ENCODE measurements at places on chromosomes 1 and 21.
A peak's percentile ranks its signal among the peaks of the same experiment; 100 is the strongest.

GRCh38 chr1:172905452-172905851, 145.3 kb downstream of the TNFSF18 start:
- no peak for DNase-seq

DNA sequence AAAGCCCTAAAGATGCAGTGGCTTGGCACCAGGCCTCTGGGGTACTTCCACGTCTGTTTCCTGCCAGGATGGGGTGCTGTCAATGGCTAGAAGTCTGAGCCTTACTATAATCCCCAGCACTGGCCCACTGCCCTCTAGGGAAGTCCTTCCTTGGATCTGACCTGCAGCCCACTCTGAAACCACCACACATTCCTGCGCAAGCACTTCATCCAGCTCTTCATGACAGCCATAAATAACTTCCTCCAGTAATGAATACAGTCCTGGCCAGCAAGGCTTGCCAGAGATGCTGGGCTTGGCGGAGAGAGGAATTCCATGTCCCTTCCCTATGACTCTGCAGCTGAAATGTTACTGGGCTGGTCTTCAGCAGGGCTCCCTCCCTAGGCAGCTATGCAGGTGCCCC, 32.6 kb downstream of the ALPL start:
- no peak for DNase-seq

GRCh38 chr1:162216604-162217003, 147.1 kb downstream of the NOS1AP start:
- no peak for DNase-seq

- no peak for DNase-seq
Observed at GRCh38 chr1:199821029-199821779, 206.3 kb upstream of the NR5A2 start.

- DNase-seq = no peak
Observed at GRCh38 chr1:31135973-31136600, 70.6 kb upstream of the PUM1 start.

DNA sequence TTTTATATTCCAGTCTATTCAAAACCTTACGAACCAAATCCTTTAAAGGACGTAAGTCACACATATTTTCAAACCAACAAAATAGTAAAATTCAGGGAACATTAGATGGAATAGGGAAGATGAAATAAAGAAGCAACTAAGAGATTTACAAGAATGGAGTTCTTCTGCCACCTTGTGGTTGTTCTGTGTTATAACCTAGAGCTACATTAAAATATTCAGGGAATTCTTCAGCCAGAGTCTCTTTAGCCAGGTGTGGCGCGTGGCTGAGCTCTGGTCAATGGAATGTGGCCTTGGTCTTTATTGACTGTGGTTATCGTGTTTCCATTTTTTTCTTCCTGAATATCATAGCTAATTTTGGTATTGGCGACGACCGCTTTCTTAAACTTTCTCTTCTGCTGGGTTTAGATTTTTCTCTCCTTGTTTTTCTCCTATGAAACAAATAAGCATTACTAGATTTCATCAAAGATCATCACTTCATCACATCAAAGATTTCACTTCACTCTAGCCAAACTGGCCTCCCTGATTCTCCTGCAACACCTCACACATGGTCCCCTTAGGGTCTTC, 221.3 kb downstream of the MRPL39 start:
- peak; percentile 47 for DNase-seq

- peak; percentile 49 for DNase-seq
Observed at GRCh38 chr1:167482184-167482583, 36.1 kb downstream of the CD247 start.

DNA sequence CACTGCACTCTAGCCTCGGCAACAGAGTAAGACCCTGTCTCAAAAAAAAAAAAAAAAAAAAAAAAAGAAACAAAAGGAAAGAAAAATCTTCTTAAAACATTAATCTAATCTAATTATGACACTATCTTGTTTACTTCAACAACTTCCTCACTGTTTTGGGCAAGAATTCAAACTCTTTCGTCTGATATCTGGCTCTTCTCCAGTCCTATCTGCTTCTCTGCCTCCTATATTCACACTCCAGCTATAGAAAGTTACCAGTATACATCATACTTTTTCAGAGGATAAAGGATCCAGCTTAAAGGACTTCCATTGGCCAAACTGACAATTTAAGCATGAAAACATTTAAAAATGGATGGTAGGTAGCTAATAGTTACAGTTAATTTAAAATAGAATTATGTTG, 47.3 kb downstream of the EIF2B3 start:
- DNase-seq = no peak

GRCh38 chr1:18564676-18565075, 66.0 kb upstream of the PAX7 start:
- no peak for DNase-seq

- no peak for DNase-seq
Observed at GRCh38 chr21:22728091-22728490, 1729.9 kb downstream of the NCAM2 start.

DNA sequence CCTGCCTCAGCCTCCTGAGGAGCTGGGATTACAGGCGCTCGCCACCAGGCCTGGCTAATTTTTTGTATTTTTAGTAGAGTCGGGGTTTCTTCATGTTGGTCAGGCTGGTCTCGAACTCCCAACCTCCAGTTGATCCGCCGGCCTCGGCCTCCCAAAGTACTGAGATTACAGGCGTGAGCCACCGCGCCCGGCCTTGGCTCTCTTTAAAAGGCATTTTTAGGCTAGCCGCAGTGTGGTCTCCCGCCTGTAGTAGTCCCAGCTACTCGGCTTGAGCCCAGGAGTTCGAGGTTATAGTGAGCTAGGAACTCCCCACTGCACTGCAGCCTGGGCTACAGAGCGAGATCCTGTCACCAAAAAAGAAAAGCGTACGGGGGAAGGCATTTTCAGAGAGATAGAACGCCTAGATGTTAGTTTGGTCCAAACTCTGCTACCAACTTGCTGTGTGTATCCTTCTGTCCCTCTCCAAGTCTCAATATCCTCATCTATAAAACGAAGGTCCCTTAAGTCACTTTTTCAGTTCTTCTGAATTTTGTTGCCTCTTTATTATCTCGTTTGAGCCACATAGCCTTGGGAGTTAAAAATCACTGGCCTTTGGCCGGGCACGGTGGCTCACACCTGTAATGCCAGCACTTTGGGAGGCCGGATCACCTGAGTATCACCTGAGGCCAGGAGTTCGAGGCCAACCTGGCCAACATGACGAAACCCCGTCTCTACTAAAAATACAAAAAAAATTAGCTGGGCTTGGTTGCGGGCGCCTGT, 734 bp downstream of the MED18 start:
- no peak for DNase-seq

- DNase-seq = no peak
Observed at GRCh38 chr1:238469146-238469631, 578.5 kb upstream of the ZP4 start.

- no peak for DNase-seq
Observed at GRCh38 chr1:231778009-231778719, 151.6 kb downstream of the DISC1 start.

DNA sequence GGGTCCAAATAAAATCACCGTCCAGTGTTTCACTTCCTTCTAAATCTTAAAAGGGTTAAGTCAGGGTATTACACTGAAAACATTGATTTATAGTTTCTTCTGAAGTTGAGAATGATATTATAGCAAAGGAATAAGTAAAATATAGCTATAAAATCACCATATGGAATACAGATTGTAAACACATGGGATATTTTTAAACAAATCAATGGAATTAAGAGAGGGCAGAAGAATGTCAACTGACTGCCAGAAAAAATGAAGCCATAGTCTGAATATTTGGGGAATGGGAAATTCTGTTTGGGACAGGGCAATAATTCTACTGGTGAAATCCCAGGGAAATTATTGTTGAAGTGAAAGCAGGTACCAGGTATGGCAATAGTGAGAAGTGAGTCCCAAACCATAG, 664.6 kb downstream of the NCAM2 start:
- DNase-seq = no peak

DNA sequence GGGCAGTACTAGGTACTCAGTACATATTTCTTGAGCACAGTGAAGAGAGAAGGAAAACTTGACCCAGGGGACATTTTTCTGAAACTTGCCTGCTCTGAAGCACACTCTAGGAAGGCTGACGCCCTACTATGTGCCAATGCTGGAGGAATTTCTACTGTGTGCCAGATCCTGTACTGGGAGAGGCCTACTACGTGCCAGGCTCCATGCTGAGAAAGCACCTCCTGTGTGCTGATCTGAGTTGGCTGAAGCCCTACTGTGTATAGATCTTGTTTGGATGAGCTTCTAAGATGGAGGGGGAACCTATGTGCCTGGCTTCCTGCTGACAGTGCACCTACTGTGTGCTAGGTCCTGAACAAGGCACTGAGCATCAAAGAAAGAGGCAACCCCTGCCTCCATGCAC, 86.2 kb downstream of the GRIK3 start:
- DNase-seq = no peak

GRCh38 chr1:183418696-183419095, 516 bp upstream of the NMNAT2 start:
- no peak for DNase-seq

DNA sequence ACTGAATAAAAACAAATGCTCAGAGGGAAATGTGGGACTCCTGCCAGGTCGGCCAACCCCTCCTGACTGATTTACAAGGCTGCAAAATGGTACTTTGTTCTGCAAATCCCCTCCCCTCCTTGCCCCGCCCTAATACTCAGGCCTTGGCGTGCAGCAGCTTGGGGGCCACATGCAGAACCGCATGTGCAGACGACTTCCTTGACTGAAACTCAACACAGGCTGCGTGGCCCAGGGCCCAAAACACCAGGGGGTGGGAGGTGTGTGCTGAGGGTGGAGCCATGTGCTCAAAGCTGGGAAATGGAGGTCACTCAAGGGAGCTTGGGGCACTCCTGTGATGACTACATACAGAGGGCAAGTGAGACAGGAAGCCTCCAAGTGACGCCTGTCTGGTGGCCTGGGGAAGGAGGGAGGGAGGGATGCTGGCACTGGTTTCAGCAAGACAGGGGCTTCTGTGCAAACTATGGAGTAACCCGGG, 87.2 kb downstream of the MRPL37 start:
- peak; percentile 38 for DNase-seq

GRCh38 chr1:86448670-86449069, 20.1 kb upstream of the CLCA1 start:
- DNase-seq = no peak

- DNase-seq = peak; percentile 16
Observed at GRCh38 chr1:233113009-233113879, 162.8 kb downstream of the NTPCR start.

- DNase-seq = no peak
Observed at GRCh38 chr1:66206563-66207144, 327.3 kb upstream of the SGIP1 start.

DNA sequence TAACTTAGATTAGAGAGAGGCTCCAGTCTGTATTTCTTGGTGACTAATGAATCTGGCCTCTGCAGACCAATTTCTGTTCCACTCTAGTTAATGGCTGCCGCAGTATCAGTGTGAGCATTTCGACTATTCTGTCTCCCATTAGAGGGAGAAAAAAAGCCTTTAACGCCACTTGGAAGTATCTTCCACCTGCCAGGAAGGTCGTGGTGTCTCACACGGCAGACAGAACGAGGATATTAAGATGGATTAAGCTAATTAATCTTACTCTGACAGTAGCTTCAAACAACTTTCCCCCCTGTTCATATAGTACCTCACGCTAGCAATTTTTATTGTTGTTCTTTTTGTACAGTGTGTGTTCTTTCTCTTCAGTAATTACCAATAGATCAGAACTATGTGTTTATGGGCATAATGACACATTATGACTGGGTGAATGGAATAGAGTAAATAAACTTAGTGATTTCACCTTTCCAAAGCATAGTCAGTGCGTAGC, 153.8 kb downstream of the ADGRL2 start:
- no peak for DNase-seq

DNA sequence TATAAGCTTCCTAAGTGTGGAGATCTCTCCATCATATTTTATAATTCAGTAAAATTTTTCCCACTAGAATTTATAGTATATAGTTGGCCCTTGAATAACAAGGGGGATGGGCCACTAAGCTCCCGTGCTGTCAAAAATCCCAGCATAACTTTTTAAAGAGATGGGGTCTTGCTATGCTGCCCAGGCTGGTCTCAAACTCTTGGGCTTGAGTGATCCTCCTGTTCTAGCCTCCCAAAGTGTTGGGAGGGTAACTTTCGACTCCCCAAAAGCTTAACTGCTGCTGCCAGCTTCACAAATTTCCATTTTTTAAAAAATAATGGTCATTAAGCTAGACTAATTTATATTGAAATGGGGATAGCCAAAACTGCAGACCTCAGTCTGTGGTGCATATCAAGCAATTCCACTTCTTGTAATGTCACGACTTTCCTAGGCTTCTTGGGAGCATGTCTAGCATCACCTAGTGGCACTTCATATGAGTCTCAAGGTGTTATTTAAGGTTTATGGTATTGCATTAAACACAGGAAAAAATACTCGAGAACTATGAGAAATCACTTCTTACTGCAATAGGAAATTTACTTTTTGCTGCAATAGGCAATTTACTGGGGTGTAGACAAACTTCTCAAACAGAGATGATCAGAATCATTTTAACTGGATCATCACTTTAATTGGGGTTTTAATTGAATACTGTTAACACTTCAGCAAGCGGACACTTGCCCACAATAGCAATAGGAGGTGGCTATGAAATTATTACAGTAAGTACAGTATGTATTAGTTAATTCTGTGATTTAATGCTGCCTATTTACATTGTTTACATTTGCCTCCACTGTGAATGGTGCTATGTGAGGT, 19.3 kb upstream of the ACTA1 start:
- DNase-seq = no peak

- no peak for DNase-seq
Observed at GRCh38 chr1:30242722-30243457, 480.5 kb downstream of the MATN1 start.

GRCh38 chr21:35179990-35180540, 131.0 kb upstream of the RUNX1 start:
- DNase-seq = no peak

DNA sequence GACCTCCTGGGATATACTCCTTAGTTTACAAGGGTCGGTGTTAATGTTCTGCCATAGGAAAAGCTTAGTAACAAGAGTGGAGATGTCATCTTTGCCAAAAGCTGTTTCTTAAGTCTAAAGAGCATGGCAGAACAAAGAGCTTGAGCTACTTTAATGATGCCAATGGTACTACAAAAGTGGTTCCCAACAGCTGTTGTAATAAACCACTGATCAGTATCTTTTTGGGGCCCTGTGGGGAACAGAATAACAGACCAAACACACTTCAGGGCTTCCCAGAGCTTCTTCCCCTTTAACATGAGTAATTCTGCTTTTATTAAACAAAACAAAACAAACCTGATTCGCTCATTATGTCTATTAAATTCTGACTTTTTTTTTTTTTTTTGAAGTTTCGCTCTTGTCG, 116.3 kb downstream of the NCAM2 start:
- no peak for DNase-seq

DNA sequence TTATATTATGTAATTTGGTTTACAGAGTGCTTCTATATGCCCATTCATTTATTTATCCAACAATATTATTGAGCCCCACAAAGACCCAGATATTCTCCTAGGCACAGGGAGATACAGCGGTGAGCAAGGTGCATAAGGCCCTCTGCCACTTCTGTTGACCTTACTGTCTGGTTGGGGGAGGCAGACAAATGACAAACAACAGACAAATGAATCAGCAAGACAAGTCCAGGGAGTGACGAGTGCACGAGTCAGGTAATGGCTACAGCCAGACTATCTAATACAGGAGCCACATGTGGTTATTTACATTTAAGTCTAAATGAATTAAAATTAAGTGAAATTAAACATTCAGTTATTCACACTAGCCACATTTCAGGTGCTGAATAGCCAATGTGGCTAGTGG, 22.0 kb upstream of the BCAR3 start:
- DNase-seq = no peak
